ENCODE measurements at places on chromosomes 3 and 15.

GRCh38 chr15:101182215-101182614 lies 69.6 kb downstream of the CHSY1 start:
- no peak for DNase-seq

DNA sequence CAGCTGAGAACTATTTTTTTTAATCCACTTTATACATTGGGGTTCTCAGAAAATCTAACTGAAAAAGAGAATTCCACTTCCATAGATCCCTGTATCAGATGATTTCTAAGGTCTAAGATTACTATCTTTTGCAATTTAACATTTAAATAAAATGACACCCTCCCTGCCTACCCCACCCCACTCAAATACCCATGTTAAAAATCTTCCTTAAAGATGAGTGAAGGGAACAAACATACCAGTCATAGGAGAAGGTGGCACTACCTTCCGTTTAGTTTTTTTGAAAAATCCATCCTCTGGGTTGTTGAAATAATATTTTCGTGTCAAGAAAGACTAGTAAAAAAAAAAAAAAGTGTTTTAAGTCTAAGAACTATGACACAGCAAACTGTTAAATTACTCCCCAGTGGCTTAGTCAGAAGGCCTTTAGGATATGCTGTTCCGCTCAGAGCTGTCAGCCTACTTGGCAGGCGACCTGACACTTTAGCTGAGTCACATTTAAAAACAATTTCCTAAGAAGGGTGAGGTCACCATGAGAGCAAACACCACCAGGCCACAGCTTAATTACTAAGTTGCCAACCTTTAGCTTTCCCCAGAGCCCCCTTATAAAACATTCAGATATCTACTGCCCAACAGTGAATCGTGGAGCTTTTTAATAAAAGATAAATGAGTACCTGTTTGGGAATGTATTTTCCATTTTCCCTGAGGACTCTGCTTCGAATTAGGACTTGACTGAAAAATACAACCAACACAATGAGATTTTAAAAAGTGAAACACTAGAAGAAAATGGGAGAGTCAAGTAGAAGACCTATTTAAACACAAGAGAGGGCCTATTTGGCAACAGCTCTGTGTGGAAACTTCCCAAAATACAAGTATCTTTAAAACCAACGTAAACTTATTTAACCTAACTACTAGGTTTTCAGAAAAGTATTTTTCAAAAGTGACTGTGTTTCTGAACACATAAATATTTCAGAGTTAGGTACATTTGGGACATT lies 9.6 kb downstream of the EMC3 start:
- peak; percentile 96 for DNase-seq

DNA sequence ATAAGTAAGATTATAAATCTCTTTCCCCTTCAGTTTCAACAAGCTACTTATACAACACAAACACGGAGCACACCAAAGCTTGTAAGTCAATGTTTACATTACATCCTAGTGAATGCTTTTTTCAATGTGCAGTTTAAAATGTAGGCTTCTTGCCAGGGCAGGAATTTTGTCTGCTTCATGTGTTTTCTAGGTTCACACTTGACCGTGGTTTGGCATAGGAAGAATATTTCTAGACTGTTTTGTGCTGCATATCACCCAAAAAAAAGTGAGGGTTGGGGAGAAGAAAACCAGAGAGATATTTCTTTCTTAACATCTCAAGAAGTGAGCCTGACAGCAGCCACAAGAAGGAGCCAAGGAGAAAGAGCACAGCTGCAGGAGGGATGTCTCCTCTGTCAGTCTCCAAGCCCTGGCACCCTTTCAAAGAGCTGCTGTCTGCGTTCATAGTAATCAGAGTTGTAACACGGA lies 255.8 kb downstream of the MEIS2 start:
- DNase-seq = peak; percentile 20

- DNase-seq = no peak
Measured at GRCh38 chr15:64205202-64205601, 42.4 kb upstream of the PPIB start.

GRCh38 chr15:48794697-48795134 lies 16.2 kb downstream of the CEP152 start:
- peak; percentile 17 for DNase-seq

DNA sequence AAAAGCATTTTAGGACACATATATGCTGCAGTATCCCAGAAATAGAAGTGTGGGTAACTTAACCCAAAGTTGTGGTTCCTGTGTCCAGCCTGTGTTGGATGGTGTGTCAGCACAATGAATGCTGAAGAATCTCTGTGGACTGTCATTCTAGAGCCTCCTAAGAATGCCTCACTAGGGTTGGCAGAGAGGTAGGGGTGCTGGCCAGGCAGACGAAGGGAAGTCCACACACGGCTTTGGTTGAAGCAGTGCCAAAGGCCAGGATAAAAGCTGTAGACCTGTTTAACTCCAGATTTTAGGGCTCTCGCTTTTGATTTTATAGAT lies 43.7 kb upstream of the TIPARP start:
- DNase-seq = no peak
